ENCODE measurements at places on chromosomes 16 and 17.

DNA sequence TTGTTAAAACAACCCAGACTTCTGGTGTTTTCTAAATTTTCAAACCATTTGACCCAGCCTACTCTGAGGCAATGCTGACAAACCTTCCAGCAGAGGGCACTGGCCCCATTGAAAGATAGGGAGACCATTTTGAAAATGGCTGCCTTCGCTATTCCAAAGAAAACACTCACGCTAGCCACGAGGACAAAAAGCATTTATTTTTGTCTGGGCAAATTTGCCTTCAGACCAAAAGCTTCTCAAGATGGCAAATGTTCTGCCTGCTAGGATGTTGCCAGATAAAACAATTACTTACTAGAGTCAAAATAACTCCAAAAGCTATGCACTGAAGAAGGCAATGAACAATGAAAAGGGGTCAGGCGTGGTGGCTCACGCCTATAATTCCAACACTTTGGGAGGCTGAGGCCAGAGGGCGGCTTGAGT, 296.7 kb upstream of the IRX5 start:
- DNase-seq = no peak

GRCh38 chr17:38654411-38655398, 20.1 kb downstream of the EPOP start:
- no peak for DNase-seq

DNA sequence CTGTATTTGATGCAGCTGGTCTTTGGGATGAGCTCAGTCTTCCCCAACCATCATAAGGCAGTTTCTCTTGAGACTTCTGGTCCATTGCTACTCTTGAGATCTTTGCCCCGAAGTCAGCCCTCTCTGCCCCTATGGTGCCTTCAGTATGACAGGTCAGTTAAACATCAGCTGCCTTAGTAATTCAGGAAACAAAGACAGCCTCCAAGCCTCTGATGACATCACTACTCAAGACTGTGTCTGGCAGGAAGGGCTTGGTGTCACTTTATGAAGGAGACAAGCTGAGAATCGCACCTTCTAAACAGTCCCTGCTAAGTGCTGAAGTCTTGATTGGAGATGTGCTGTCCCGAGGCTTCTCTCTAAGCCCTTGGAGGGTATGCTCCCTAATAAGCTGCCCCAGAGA, 104.9 kb upstream of the TBX2 start:
- DNase-seq = no peak

GRCh38 chr17:3907483-3908216, 8.6 kb downstream of the P2RX1 start:
- DNase-seq = no peak

DNA sequence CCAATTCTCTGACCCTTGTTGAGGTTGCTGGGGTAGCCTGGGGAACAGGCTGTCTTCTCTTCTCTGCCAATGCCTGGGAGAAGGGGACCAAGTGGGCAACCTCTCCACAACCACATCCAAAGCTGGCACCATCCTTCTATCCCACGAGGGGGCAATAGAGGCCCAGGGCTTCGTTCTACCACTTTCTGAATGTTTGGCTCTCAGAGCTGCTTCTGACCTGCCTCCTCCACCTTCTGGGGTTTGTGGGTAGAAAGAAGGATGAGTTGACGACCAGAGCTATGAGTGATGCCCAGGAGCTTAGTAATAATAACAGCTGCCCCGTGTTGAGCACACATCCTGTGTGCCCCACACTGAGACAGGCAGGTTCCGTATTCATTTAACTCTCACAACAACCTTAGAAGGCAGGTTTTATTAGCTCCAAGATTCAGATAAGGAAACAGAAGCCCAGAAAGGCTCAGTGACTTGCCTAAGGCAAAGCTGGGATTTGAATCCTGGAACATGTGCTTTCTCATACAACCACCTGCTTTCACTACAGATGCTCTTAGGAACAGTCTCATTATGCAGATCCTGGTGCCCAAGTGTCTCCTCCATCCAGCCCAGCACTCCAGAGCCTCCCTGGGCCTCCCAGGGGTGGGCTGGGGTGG, 11.1 kb downstream of the TSPOAP1 start:
- DNase-seq = peak; percentile 61

- no peak for DNase-seq
Measured at GRCh38 chr16:85913688-85914422, 14.9 kb downstream of the IRF8 start.

DNA sequence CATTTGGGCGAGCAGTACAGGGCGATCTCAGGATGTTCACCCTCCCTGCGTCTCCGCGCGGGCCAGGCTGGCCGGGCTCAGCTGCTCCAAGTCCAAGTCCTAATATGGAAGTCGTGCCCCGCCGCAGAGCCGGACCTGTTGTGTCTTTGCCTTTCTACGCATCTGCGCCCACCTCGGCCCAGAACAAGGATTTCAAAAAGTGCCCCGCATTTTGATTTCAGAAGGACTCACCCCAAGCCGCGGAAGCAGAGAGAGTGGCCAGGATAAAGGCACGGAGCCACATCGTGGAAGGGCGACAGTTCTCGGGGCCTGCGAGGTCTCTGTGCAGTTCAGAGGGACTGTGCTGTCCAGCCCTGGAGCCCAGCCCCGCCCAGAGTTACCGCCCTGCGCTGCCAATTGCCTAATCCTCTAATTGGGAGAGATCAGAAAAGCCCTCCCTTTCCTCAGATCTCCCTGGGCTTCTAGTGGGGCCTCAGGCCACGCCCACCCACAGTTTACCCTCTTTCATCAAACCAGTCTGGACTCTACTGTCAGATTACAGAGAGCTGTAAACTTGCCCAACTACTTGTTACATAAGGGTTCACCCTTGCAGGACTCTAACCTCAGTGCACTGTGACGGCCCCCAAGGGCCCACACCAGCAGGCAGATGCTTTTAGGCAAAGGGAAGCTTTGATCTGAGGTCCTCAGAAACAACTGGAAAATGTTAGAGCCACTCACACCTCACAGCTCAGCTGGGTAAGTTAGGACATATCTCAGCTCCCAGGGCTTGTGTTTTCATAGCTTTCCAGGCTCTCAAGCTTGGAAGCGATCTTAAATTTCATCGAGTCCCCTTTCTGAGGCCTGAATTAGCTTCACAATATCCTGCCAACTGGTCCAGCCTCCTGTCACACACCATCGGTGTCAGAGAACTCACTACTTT, at the start of gene CES1:
TSS of gene CES1 (minus strand) at position 324 of the 919 bp plus-strand sequence. CDS start at position 283, 41 bp downstream.
- DNase-seq = peak; percentile 88

- no peak for DNase-seq
Measured at GRCh38 chr17:73334771-73335513, 23.1 kb upstream of the CDC42EP4 start.

- DNase-seq = no peak
Measured at GRCh38 chr16:70697594-70698170, 11.8 kb upstream of the MTSS2 start.

DNA sequence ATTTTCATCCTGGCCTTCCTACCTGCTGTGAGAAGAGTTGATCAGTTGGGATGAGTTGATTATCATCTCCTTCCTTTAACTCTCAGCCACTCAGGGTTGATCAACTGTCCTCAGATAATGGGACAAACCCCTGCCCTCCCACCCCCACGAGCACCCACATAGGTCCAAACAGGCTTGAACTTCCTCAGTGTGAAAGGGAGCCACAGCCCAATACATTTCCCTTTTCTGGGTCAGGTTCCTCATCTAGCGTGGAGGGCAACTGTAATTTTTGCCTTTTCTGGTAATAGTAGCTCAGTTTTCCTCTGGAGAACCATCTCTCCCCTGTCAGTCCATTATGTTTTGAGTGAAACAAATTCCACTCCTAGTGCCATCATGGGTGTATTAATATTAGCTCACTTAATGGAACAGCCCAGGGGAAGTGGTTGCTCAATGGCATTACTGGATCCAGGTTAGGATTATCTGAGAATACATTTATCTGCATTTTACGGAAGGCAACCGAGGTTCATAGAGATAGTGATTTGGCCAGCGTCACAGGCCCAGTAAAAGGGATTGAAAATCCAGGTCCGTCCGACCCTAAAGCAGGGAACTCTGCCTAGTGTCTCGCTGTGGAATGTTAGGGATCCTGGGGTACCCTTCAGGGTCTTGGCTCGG, 476 bp upstream of the LPCAT2 start:
- no peak for DNase-seq

- no peak for DNase-seq
Measured at GRCh38 chr17:58121925-58122324, 26.3 kb upstream of the OR4D1 start.

GRCh38 chr16:78729687-78730086, 630.2 kb downstream of the WWOX start:
- DNase-seq = no peak

DNA sequence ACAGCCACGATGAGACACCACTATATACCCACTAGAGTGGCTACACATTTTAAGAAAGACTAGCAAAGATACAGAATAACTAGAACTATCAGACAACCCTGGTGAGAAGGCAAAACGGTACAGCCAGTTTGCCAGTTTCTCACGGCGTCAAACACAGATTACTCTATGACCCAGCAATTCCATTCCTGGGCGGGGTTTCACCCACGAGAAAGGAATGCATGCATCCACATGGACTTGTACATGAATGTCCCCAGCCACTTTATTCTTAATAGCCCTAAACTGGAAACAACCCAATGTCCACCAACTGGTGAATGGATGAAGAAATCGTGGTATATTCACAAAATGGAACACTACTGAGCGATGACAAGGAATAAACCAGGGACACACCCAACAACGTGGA, 74.5 kb downstream of the MYH10 start:
- no peak for DNase-seq

DNA sequence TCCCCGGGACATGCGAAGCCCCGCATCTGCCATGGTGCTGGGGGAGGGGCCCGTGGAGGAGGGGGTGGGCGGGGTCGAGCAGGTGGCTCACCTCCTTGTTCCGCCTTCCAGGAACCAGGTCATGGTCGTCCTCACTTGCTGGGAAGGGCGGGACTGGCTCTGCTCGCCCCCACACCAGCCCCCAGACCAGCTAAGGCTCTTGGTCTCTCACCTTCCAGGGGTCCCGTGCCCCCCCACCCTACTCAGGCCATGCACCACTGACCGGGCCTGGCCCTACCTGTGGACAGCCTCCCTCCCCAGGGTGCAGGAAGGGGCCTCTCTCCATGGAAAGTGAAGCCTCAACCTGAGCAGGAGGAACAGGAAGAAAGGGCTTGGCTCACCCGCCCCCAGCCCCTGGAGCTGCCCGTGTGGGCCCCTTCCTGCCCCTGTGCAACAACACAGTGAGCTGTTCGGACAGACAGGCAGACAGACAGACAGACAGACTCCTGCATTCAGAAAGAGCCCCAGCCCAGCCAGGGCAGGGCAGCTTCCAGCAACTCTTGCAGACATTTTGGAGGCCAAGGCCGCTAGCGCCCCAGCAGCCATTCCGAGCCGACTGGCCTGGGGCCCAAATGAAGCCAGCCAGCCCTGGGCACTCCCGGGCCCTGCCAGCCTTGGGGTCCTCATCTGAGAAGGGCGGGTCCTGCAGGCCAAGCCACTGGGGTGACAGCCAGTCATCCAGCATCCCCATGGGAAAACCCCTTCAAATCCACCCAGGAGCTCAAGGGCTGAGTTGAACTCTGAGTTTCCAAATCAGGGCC, 8.1 kb upstream of the KREMEN2 start:
- no peak for DNase-seq

- DNase-seq = no peak
Measured at GRCh38 chr17:79715943-79716797, 14.6 kb upstream of the ENPP7 start.
